Trophoblast cell (in vitro differentiated cells and primary cell): ENCODE measurements at places on chromosomes 6 and 20.

- no peak overlapping the region for H3K27ac ChIP-seq
- H3K27me3 ChIP-seq = no peaks in the 10 kb centered on the region
- DNase-seq = no peak
- H3K4me3 ChIP-seq = no peak overlapping the region
- H3K36me3 ChIP-seq = no peaks in the 10 kb centered on the region
- H3K4me1 ChIP-seq = no peaks in the 10 kb centered on the region
Measured at GRCh38 chr6:42520786-42521607, 42.8 kb upstream of the UBR2 start.

GRCh38 chr6:123879749-123880148 is 76.1 kb downstream of the NKAIN2 start:
- no peaks in the 10 kb centered on the region for H3K27me3 ChIP-seq
- H3K4me3 ChIP-seq = no peak overlapping the region
- H3K36me3 ChIP-seq = no peaks in the 10 kb centered on the region
- no peaks in the 10 kb centered on the region for H3K4me1 ChIP-seq
- no peak for DNase-seq
- no peak overlapping the region for H3K27ac ChIP-seq

- no peak overlapping the region for H3K4me3 ChIP-seq
- no peaks in the 10 kb centered on the region for H3K27me3 ChIP-seq
- DNase-seq = no peak
- H3K27ac ChIP-seq = no peak overlapping the region
- peaks cover 2% of the 10 kb centered on the region for H3K4me1 ChIP-seq
Measured at GRCh38 chr6:17957904-17958620, 29.4 kb downstream of the KIF13A start.

GRCh38 chr6:11845664-11846577 is 67.3 kb upstream of the ADTRP start:
- no peaks in the 10 kb centered on the region for H3K27me3 ChIP-seq
- H3K4me3 ChIP-seq = no peak overlapping the region
- H3K36me3 ChIP-seq = no peaks in the 10 kb centered on the region
- DNase-seq = peak; percentile 94
- no peak overlapping the region for H3K27ac ChIP-seq

- H3K27ac ChIP-seq = no peak overlapping the region
- H3K4me3 ChIP-seq = no peak overlapping the region
- no peak for DNase-seq
- H3K36me3 ChIP-seq = no peaks in the 10 kb centered on the region
- H3K4me1 ChIP-seq = peaks cover 7% of the 10 kb centered on the region
- no peaks in the 10 kb centered on the region for H3K27me3 ChIP-seq
Measured at GRCh38 chr6:156820089-156820798, 43.1 kb downstream of the ARID1B start.

- DNase-seq = no peak
- no peak overlapping the region for H3K4me3 ChIP-seq
- H3K36me3 ChIP-seq = no peaks in the 10 kb centered on the region
- no peaks in the 10 kb centered on the region for H3K27me3 ChIP-seq
- peaks cover 4% of the 10 kb centered on the region for H3K4me1 ChIP-seq
Measured at GRCh38 chr6:45844986-45845385, 170.7 kb downstream of the CLIC5 start.

GRCh38 chr6:106084106-106084988 is 1.8 kb upstream of the PRDM1 start:
- peaks cover 10% of the 10 kb centered on the region for H3K4me1 ChIP-seq
- no peak overlapping the region for H3K27ac ChIP-seq
- no peaks in the 10 kb centered on the region for H3K36me3 ChIP-seq

GRCh38 chr6:111626441-111626840 is 20.8 kb upstream of the TRAF3IP2 start:
- no peak overlapping the region for H3K4me3 ChIP-seq
- H3K4me1 ChIP-seq = no peaks in the 10 kb centered on the region
- no peaks in the 10 kb centered on the region for H3K27me3 ChIP-seq

GRCh38 chr6:19905584-19905983 is 68.4 kb downstream of the ID4 start:
- H3K4me3 ChIP-seq = no peak overlapping the region
- H3K27me3 ChIP-seq = no peaks in the 10 kb centered on the region
- no peak for DNase-seq
- no peaks in the 10 kb centered on the region for H3K36me3 ChIP-seq

GRCh38 chr6:2977799-2978590 is 6.6 kb upstream of the SERPINB6 start:
- H3K36me3 ChIP-seq = no peaks in the 10 kb centered on the region
- no peaks in the 10 kb centered on the region for H3K4me1 ChIP-seq
- H3K27ac ChIP-seq = no peak overlapping the region
- no peak overlapping the region for H3K4me3 ChIP-seq
- DNase-seq = no peak
- no peaks in the 10 kb centered on the region for H3K27me3 ChIP-seq

DNA sequence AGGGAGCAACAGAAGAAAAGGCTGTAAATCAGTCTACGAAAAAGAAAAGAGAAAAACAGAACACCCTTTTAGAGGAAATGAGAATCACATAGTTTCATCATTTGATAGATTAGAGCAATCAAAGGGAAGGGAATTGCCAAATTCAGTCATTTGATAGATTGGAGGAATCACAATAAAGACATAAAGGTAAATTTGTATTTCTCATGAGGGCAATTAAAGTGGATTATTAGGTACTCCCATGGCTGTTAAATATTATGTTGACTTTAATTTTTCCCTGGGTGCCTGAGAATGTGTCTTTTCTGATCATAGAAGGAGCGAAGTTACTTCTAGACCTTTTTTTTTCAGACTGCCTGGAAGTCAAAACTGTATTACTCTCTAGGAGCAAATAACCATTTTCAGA is 1145.7 kb downstream of the EPHA7 start:
- no peaks in the 10 kb centered on the region for H3K4me1 ChIP-seq
- no peak overlapping the region for H3K4me3 ChIP-seq
- DNase-seq = no peak

DNA sequence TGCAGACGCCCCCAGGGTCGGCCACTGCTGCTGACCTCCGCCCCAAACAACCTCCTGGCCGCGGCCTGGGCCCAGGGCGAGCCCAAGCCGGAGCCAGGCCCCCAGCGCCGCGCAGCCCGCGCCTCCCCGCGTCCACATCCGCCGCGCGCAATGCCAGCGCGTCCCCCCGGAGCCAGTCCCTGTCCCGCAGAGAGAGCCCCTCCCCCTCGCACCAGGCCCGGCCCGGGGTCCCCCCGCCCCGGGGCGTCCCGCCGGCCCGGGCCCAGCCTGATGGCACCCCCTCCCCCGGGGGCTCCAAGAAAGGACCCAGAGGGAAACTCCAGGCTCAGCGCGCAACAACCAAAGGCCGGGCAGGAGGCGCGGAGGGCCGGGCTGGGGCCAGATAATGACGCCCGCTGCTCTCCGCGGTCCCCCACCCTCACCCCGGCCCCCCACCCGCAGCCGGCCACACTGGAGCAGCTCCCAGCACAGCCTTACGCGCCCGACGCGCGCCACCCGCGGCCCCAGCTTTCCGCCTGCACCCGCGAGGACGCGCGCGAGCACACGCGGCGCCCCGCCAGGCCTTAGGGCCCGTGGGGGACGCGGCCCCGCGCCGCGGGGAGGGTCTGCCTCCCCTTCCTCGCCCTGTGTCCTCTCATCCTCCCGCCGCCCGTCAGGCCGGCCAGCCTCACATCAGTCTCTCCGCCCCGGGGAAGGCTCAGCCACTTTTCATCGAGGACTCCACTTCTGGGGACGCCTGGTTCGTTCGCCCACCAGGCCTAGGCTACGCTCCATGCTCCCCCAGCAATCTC is 12.9 kb upstream of the SLC22A7 start:
- DNase-seq = no peak
- no peaks in the 10 kb centered on the region for H3K36me3 ChIP-seq
- H3K27me3 ChIP-seq = peaks cover 7% of the 10 kb centered on the region
- no peak overlapping the region for H3K27ac ChIP-seq

- H3K27me3 ChIP-seq = no peaks in the 10 kb centered on the region
- H3K36me3 ChIP-seq = no peaks in the 10 kb centered on the region
- no peaks in the 10 kb centered on the region for H3K4me1 ChIP-seq
- DNase-seq = no peak
Measured at GRCh38 chr20:39829661-39830060, 859.4 kb downstream of the MAFB start.

- no peaks in the 10 kb centered on the region for H3K4me1 ChIP-seq
- no peak overlapping the region for H3K4me3 ChIP-seq
- no peak overlapping the region for H3K27ac ChIP-seq
- no peak for DNase-seq
- no peaks in the 10 kb centered on the region for H3K36me3 ChIP-seq
Measured at GRCh38 chr6:90146024-90146423, 150.6 kb downstream of the BACH2 start.

GRCh38 chr6:35686436-35686835 is 2.3 kb downstream of the FKBP5 start:
- DNase-seq = no peak
- peaks cover 4% of the 10 kb centered on the region for H3K4me1 ChIP-seq
- H3K27me3 ChIP-seq = peaks cover 5% of the 10 kb centered on the region
- H3K27ac ChIP-seq = no peak overlapping the region
- no peaks in the 10 kb centered on the region for H3K36me3 ChIP-seq

DNA sequence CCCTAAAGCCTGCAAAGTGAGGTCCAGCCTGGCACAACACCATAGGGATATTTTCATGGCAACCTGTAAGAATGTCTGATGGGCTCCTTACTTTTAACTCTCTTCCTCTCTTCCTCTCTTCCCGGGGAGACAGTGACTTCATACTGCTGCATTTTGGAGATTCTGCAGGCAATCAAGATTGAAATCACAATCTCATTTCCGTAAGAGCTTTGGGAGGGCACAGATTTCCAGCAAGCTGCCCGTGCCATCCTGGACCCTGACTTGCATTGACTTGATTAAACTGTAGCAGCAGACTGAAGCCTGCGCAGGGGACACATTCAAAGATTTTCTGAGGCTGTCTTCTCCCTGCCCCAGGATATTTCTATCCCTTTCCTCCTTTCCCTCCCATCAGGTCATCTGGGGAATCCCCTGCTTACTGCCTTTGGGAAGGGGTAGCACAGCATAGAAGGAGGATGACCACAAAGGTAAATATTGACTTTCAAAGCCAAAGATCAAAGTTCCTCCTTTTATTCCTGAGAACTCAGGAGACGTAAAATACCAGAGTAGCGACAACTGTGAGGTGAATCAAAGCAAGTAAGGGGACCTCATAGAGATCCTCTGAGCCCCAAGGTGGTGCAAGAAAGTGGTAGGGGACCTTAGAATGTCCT is 504.0 kb upstream of the ARID1B start:
- DNase-seq = no peak
- H3K36me3 ChIP-seq = no peaks in the 10 kb centered on the region
- H3K27me3 ChIP-seq = no peaks in the 10 kb centered on the region
- no peak overlapping the region for H3K4me3 ChIP-seq
- H3K4me1 ChIP-seq = no peaks in the 10 kb centered on the region

DNA sequence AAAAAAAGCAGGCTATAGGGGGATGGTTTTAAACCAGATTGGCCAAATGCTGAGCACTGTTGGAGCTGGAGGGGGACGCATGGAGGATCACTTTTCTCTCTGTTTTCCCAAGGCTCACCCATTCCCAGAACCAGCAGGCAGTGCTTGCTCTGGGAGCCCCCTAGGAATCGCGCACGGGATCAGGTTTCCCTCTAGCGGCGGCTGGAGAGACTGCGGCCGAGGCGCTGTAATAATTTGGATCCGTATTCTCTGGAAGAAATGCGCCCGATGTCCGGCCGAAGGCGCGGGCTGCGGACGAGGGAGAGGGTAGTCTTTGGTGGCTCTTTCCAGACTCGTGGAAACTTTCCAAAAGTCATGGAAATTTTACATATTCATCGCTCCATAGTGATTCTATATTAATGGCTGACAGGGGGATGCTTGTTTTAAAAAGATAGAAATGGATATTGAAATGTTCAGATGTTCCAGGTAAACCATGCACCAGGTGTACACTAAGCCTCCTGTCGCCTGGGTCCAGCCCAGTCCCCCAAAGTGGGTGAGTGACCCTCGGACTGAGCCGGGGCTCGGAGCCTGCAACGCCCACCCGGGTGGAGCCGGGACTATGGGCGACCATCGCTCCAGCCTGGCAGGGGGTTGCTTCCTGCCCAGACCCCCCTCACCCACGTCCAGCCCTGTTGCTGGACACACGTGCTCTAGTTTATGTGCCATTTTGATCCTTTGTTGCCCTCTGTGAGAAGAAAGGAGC is 78.7 kb upstream of the PHACTR3 start:
- H3K4me3 ChIP-seq = no peak overlapping the region
- DNase-seq = peak; percentile 77
- no peaks in the 10 kb centered on the region for H3K27me3 ChIP-seq
- no peaks in the 10 kb centered on the region for H3K4me1 ChIP-seq
- no peaks in the 10 kb centered on the region for H3K36me3 ChIP-seq
- no peak overlapping the region for H3K27ac ChIP-seq

DNA sequence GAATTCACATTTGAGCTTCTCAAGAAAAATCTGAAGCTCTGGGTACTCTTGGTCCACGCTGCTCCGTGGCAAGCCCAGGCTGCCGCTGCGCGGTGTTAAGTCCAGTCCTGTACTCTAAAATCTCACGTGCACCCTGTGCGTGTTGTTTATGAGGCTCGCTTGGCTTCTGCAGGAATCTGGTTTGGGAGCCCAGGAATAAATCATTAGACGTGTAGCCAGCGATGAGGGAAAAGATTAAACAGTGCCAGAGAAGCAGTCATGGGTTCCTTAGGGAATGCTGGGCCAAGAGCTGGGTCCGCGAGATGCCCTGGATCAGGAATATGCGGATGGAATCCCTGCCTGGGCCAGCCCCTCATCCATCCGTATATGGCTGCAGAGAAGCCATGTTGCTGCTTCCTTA is 87.3 kb downstream of the KCNB1 start:
- no peaks in the 10 kb centered on the region for H3K27me3 ChIP-seq
- no peak for DNase-seq
- no peak overlapping the region for H3K4me3 ChIP-seq
- H3K4me1 ChIP-seq = no peaks in the 10 kb centered on the region

- DNase-seq = no peak
- no peak overlapping the region for H3K4me3 ChIP-seq
- no peaks in the 10 kb centered on the region for H3K36me3 ChIP-seq
- no peaks in the 10 kb centered on the region for H3K4me1 ChIP-seq
- H3K27me3 ChIP-seq = no peaks in the 10 kb centered on the region
Measured at GRCh38 chr20:13857961-13858360, 73.1 kb downstream of the NDUFAF5 start.

GRCh38 chr6:44497807-44498206 is 110.3 kb downstream of the CDC5L start:
- no peak overlapping the region for H3K27ac ChIP-seq
- H3K4me3 ChIP-seq = no peak overlapping the region
- no peaks in the 10 kb centered on the region for H3K36me3 ChIP-seq
- no peak for DNase-seq

DNA sequence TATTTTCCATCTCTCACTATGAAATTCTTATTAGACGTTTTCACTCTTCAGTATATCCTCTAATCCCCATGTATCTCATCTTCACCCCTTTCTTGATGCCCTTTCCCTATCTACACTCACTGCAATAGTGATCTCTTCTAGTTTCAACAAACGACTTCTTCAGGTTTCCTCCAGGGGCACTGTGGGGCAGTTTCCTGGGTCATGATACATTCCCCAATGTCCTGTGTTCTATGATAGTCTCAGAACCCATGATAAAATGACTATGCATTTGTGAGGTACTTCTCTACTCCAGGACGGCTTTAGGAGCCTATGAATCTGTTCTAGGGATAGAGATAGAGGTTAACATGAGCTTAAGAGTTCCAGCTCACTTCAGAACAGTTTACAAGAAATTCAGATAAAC is 183.3 kb downstream of the FOXC1 start:
- DNase-seq = peak; percentile 58
- H3K27ac ChIP-seq = no peak overlapping the region
- no peak overlapping the region for H3K4me3 ChIP-seq
- H3K4me1 ChIP-seq = no peaks in the 10 kb centered on the region
- H3K36me3 ChIP-seq = no peaks in the 10 kb centered on the region

GRCh38 chr20:53208110-53208832 is 236.1 kb downstream of the TSHZ2 start:
- H3K4me1 ChIP-seq = no peaks in the 10 kb centered on the region
- no peak overlapping the region for H3K27ac ChIP-seq
- H3K36me3 ChIP-seq = no peaks in the 10 kb centered on the region
- H3K27me3 ChIP-seq = no peaks in the 10 kb centered on the region
